ENCODE measurements at places on chromosomes 6 and 20.

GRCh38 chr6:153101461-153101860 is 29.6 kb downstream of the RGS17 start:
- DNase-seq: peak; percentile 32

- no peak for DNase-seq
These were observed 138.0 kb upstream of the ARID1B start for GRCh38 chr6:156639009-156639721.

GRCh38 chr20:6884114-6884513 is 116.6 kb downstream of the BMP2 start:
- DNase-seq: peak; percentile 6

- no peak for DNase-seq
These were observed 281.2 kb upstream of the JARID2 start for GRCh38 chr6:14964556-14965270.

DNA sequence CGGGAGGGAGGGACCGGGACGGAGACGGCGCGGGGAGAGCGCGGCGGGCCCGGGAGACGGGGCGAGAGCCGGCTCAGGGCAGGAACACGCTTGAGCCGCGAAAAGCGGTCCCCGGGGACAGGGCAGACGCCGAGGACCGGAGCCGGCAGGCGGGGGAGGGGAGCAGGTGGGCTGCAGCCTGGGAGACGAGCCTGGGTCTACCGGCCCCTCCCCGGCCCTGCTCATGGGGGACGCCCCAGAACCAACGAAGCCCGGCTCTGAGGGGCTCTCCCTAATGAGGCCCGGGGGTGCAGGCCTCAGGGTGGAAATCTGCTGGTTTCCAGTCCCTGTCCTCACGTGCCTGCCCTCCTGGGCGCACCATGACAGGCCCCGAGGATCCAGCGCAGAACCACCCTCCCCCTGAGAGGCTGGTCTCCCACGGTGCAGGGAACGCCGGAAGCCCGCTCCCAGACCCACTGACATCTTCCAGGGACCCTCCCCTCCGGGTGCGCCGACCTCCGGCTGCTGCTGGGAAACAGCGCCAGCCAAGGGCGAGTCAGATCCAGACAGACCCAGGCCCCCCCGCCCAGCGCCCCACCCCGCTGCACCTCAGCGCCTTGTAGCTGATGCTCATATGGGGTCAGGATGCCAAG is 571 bp upstream of the EEF1A2 start:
- DNase-seq: no peak

DNA sequence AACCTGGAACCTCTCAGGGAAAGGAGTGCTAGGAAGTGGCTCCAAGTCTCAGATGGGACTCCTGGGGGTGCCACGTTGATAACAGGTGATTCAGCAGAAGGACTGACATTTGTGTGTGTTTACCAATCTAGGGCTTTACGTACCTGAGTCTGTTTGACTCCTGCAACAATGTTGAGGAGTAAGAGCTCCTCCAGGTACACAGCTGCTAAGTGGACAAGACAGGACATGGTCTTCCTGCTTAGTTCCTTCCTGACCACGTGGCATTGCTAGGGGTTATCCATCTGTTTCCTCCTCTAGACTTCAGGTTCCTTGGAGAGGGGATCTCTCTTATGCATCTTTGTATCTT is 164.5 kb upstream of the SLC24A3 start:
- no peak for DNase-seq

DNA sequence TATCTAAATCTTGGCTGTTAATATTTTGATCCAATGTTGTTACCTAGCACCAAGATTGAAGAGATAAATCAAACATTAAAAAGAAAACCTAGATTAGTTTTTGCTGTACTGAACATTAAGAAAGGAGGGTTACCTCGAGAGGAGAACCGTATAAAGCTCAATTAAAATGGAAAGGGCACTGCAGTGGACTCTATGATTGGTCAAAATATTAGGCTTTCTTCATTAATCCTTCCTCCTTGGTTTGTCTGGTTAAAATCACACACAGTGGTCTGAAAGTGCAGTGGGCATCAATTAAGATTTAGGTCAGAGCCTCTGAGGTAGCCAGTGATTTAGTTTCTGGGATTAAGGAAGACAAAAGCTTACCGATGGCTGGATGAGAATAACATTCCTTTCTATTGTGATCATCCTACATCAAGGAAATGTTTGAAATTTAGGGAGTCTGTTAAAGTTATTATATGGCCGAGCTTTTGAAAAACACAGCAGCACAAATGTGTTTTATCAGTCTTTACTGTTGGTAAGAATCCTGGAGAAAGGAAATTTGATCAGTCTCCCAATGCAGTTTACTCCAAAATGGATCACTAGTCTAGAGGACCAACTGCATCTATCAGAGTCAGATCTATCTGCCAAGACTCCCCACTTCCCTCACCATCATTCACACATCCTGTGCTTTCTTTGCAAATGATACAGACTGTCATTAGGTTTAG is 134.6 kb upstream of the NEDD9 start:
- no peak for DNase-seq

Measured in inflammatory macrophage treated with lipopolysaccharide for 4 hours (primary cell).